ENCODE measurements at places on chromosomes 6 and 20.

DNA sequence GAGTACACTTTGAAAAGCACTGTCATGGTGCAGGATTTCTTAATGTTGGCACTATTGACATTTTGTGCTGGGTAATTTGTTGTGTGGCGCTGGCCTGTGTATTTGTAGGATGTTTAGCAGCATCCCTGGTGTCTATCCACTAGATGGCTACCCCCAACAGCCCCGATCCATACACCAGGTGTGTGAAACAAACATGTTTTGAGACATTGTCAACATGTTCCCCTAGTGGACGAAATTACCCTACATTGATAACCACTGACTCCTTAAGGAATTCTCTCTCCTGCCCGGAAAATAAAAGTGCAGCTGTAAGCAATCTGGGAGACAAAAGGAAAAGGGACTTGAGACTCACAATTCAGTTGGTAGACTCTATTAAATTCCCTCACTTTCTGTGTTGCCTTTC is 52.6 kb upstream of the TMEM200A start:
- DNase-seq: no peak

DNA sequence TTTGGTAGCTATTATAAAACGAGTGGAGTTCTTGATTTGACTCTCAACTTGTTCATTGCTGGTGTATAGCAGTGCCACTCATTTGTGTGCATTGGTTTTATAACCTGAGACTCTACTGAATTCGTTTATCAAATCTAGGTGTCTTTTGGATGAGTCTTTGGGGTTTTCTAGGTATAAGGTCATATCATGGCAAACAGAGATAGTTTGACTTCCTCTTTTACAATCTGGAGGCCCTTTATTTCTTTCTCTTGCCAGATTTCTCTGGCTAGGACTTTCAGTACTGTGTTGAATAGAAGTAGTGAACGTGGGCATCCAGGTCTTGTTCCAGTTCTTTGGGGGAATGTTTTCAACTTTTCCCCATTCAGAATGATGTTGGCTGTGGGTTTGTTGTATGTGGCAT is 38.8 kb downstream of the SUMO4 start:
- DNase-seq: no peak

GRCh38 chr6:116877743-116878142 is 701 bp downstream of the RFX6 start:
- DNase-seq: no peak

DNA sequence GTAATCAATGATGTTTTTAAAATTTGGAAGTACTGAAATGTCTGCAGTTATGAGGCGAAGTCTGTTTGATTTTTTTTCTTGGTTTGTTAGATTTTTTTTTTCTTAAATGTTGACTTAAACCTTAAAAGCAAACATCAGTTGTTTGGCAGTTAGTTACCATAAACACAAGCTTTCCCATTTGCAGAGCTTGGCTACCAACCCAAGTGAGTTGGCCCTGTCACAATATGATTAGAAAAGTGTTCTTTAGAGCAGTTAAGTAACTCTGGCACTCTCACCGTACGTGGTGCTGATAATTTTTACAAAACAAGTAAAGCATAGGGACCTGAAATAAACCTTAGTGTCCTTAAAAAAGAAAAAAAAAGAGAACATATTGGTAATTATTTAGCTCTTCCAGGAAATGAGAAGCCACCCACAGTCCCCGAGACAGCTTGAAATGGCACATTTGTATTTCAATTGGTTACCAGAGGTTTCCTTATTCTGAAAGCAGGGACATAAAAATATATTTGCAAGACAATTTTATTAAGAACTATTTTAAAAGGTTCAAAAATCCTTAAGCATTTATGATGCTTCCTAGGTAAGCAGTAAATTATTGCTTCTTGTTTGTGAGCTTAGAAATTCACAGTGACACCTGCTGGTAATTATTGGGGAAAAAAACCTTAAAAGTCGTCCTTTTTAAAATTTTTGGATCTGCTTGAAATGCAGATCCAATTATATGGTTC is 3.9 kb downstream of the HEY2 start:
- no peak for DNase-seq

DNA sequence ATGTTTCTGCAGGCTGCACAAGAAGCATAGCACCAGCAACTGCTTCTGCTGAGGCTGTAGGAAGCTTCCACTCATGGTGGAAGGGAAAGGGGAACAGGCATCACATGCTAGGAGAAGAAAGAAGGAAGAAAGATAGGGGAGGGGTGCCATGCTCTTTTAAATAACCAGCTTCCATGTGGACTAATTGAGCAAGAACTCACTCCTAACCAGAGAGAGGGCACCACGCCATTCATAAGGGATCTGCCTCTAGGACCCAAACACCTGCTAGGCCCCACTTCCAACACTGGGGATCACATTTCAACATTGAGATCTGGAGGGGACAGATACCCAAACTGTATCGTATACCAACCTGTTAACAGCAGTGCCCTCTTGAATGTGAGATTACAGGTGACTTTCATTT is 46.9 kb upstream of the ARMC2 start:
- DNase-seq: no peak

DNA sequence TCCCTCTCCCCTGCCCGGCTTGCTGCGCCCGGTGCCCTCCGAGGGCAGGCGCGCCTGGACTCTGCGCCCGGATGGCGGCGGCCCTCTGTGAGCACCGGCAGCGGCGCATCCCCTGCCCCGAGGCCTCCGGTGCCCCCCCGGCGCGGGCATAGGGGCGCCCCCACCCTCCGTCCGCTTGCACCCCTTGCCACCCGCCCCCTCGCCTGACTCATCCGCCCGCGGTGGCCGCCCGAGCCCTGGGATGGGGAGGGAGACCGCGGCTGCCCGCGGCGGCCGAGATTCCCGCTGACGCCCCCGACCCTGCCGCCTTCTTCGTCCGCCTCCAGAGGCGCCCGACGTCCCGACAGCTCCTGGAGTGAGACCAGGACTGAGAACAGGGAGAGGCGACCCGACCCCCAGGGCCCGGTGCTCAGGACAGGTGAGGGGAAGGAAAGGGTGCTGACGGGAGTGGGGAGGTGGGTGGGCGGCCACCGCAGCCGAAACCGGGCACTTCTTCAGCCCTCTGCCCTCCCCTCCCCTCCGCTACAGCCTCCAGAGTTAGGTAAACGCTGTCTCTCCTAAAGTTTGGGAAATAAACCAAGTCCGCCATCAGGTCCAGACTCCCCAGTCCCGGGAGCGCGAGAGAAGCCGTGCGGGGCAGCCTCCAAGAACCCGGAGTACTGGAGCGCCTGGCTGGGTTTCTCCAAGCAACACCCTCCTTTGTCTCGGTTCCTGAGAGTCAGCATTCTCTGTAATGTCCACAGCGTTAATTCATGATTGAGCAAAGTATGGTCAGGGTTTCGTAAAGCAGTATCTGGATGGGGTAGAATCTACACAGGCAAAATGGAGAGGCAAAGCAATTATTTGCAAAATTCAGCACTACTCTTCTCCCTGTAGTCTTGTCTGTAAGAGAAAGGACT is 539 bp downstream of the TMEM200A start:
- peak; percentile 77 for DNase-seq
